ENCODE measurements at places on chromosomes 16 and 17.

DNA sequence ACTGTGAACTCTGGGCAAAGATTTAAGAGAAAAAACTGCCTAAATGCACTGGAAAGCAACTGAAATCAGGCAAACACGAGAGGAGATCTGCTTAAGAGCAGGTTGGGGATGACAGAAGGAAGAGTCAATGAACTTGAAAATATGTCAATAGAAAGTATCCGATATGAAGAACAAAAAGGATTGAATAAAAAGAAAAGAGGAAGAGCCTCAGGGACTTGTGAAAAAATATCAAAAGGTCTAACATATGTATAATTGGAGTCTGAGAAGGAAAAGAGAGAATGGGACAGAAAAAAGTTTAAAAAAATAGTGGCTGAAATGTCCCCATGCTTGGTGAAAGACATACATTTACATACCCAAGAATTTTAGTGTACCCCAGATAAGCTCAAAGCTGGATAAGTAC, 195.5 kb downstream of the COPRS start:
- DNase-seq: no peak

DNA sequence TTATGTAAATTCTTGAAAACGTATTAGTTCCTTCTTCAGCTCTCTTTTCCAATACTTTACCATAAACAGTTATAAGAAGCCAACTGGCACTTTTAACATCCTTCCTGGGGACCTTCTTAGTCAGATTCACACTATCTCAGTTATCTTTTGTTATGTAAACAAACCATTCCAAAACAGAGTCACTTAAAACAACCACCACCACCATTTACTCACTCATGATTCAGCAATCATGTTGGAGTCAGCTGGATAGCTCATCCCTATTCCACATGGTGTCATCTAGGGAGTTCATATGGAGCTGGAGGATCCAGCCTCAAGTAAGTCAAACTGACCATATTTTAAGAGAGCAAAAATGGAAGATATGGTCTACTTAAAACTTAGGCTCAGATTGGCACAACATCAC, 240.3 kb upstream of the IRX3 start:
- DNase-seq: no peak

- no peak for DNase-seq
Measured at GRCh38 chr17:82848022-82848592, 8.3 kb upstream of the ZNF750 start.

DNA sequence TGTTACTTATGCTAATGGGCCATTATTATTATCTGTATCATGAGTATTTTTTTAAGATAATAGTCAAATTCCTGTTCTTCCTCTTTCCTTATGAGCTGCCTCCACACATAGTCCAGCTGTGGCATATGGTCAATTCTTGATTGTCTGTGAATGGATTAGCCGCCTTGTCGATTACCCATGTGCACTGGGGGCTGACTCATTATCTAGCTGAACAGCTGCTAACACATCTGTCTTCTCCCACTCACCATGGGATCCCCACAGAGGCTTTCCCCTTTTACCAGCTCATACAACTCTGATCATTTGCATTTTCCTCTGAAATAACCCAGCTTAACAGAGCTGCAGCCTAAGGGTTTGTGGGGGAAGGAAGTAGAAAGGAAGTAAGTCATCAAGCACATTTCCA, 915.0 kb downstream of the CDH11 start:
- DNase-seq: no peak

- DNase-seq: no peak
Measured at GRCh38 chr16:67161595-67162058, 1.9 kb downstream of the FBXL8 start.

DNA sequence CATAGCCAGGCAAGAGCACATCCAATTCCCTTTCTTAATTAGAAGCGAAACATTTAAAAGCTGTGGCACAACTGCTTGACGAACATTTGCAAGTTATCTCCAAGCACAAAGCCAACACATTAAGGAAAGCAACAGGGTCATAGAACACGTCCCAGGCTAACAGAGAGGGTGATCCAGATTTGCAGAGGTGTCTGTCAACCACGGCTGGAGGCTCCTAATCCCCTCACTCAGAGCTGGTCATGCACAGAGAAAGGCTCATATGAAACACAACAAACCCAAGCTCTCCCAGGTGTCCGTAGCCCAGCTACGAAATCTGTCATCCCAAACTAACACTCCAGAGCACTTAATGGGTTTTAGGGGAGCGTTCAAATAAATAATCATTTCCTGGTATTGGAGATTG, 276.1 kb downstream of the SLC39A11 start:
- no peak for DNase-seq

- no peak for DNase-seq
Measured at GRCh38 chr17:73112246-73112645, 19.8 kb upstream of the SLC39A11 start.

GRCh38 chr17:954431-955164, 25.0 kb downstream of the NXN start:
- no peak for DNase-seq

- no peak for DNase-seq
Measured at GRCh38 chr16:80552277-80552676, 11.5 kb downstream of the DYNLRB2 start.

DNA sequence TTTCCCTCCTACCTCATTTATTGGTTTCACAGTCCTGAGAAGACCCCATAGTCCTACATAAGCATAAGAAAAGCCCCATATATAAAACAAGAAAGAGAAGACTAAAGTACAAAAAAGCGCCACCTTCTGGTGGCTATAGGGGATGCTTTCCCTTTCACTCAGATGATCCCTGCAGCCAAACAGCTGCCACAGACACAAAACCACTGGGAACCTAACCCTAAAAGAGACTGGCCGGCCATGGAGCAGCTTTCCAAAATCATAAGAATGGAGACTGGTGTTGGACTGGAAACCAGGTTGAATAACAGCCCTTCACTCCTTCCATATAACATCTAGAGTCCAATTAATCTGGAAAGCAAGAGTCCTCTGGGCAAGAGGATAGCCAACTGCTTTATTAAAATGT, 11.4 kb downstream of the DYNC1LI2 start:
- DNase-seq: peak; percentile 39

DNA sequence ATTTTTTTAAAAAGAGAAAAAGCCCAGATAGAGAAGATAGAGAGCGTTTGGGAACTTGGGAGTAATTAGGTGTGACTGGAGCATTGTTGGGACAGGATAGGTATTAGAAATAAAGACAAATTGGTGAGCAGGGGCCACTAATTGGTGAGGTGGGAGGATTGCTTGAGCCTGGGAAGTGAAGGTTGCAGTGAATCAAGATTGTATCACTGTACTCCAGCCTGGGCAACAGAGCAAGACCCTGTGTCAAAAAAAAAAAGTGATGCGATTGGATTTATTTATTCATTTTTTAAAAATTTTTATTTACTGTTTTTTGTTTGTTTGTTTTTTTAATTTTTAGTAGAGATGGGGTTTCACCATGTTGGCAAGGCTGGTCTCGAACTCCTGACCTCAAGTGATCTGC, 5.1 kb downstream of the CASC3 start:
- no peak for DNase-seq

- DNase-seq: no peak
Measured at GRCh38 chr17:68134731-68135130, 99.2 kb downstream of the KPNA2 start.

GRCh38 chr17:68592009-68592408, 9.2 kb downstream of the FAM20A start:
- no peak for DNase-seq

All from MM.1S (cell line).